Stimulated activated CD4-positive, alpha-beta T cell treated with anti-CD3 and anti-CD28 coated beads, Interleukin-12 subunit alpha, Interleukin-12 subunit beta, amount 100 ng/mL, for 24 hours (primary cell): ENCODE measurements at places on chromosomes 6 and 20.
A peak's percentile ranks its signal among the peaks of the same experiment; 100 is the strongest.

DNA sequence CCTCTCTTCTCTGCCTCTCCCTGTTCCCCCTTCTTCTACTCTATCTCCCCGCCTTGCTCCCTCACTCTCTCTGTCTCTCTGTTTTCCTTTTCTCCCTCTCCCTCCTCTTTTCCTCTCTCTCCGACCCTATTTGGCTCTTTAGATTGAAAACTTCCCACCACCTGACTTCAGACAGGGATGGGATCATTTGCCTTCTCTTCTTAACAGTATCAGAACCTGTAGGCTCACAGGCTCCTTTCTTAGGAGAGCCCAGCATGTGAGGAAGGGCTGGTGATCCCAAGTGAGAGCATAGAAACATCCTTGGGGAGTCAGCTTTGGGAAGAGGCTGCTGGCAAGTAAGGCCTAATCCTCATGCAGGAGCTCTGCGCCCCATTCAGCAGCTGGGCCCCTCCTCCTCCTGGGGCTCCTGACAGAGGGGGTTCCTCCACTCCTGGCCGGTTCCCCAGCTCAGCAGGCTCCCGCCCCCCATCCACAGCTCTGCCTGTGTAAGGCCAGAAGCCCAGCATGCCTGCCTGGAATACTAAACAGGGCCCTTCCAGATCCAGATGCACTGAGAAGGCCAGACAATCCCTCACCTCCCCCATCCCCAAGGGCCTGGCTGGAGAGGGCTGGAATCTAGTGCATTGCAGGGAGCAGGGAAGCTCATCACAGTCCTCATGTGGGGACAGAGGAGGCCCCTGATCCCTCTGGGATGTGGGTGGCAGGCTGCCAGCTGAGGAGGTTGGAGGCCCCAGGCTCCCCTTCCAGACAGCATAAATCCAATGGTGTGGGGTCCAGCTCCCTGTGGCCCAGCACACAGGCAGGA is 93.4 kb downstream of the PTPRT start:
- DNase-seq: no peak

DNA sequence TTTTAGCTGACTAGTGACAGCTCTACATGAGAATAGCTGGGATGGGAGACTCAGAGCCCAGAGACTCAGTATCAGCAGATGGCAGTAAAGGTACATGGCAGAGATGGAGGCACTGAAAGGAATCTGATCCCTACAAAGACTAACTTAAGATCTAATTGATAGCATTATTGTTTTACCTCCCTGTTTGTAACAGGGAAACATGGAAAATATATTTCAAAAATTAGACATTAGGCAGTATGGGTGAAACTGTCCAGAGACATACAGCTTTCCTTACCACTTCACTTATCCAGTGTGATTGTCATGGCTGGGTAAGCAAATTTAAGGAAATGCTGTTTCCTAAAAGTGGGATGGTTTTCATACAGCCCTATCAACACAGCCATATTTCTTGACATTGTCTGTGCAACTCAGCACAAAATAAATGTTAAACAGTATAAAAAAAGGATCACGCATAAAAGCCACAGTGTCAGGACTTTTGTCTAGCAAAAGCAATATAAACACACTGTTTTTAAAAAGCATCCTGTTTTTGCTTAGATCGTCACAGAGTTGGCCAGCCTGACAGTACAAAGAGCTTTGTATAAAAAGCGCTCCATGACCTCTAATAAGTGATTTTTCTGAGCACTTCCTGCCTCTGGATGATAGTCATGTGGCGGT is 376.9 kb downstream of the PHF3 start:
- no peak for DNase-seq

DNA sequence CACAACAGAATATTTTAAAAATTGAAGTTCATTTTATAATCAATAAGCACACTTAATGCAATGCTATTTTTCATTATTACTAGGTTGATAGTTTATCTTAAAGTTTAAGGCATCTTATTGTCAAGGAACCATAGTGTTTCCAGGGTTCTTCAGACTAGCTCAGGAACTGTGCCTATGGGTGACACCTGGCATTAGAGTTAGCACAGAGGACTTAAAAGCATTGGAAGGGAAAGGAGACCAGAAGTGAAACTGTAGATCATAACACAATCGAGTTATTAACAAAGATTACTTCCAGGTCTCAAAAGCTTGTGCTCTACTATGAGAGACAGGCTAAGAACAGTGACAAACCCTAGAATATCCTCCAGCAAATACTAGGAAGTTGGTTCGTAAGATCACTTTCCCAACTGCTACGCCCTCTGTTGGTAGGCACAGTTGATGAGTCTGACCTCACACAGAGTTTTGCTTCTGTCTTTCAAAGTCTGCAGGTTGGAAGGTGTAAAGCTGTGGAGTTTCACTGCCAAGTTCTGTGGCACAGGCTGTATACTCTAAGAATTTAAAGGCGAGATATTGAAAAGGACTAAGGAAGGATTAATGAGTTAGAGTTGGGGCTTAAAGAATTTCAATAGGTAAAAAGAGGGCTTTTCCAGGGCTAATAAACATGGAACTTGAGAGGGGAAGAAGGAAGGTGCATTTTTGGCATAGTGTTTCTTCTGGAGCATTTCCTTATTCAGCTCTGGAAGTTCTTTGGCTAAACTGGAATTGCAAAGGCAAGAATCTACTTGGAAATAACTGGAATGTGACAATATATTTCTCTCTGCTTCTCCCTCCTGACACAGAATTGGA is 531.3 kb upstream of the JAG1 start:
- DNase-seq: peak; percentile 16

DNA sequence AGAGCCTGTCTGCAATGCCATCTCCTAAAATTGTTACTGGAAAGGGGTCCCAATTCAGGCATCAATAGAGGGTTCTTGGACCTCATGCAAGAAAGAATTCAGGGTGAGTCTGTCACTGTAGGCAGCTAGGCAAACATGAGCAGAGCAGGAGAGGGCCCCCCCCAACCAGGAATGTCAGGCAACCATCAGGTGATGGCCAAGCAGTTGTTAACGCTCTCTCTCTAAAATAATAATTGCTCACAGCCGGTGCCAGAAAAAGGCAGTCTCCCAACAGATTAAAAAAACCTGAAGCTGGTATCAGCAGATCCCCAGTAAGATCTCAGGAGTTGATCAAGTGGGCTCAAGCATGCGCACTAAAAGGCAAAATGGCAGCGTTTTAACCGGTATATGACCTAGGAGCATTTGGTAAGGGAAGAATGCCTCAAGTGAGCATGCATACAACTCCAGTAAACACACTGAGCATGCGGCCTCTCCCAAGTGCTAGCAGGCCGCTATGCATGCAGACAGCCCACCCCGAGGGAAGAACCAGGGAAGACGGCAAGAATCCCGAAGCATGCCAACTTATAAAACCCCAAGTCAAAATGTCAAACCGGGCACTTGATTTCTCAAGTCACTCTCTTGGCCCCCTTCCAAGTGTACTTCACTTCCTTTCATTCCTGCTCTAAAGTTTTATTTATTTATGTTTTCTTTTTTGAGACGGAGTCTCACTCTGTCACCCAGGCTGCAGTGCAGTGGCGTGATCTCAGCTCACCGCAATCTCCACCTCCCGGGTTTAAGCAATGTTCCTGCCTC is 44.0 kb upstream of the RNGTT start:
- no peak for DNase-seq

GRCh38 chr6:82705579-82705978 is 342.0 kb downstream of the TPBG start:
- DNase-seq: no peak

- DNase-seq: no peak
These were observed 5.5 kb upstream of the DLL1 start for GRCh38 chr6:170296423-170296745.

DNA sequence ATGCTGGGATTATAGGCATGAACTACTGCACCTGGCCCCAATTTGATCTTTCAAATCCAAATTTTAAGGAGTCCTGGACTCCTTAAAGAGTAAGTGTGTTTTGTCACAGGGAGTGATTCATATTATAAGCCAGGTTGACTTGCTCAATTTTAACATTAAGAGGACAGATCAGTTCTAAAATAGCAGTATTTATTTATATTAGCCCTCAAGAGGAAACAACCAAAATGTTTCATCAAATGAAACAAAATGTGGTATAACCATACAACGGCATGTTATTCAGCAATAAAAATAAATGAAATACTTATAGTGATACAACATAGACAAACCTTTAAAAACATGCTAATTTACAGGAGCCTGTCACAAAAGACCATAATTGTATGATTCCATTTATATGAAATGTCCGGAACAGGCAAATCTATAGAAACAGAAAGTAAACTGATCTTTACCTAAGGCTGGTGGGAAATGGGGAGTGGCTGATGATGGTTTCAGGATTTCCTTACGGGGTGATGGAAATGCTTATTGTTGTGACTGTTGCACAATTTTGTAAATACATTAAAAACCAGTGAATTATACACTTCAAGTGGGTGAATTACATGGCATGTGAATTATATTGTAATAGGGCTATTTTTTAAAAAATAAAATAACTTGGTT is 637.4 kb downstream of the MMUT start:
- no peak for DNase-seq

DNA sequence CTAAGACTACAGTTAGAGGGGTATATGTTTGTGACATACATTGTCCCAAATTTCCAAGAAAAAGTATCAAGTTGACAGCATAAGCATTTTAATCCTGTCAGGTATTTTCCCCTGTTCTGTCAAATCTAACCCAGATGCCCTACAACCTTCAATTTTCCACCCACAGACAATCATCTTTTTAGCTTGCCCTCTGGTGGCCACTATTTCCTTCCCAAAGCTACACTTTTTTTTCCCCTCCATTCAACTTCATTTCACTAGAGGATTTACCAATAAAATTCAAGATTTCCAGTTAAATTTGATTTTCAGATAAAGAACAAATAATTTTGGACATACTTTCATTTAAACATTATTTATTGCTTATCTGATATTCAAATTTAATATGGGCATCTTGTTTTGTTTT is 286.6 kb downstream of the TENT5A start:
- DNase-seq: no peak

DNA sequence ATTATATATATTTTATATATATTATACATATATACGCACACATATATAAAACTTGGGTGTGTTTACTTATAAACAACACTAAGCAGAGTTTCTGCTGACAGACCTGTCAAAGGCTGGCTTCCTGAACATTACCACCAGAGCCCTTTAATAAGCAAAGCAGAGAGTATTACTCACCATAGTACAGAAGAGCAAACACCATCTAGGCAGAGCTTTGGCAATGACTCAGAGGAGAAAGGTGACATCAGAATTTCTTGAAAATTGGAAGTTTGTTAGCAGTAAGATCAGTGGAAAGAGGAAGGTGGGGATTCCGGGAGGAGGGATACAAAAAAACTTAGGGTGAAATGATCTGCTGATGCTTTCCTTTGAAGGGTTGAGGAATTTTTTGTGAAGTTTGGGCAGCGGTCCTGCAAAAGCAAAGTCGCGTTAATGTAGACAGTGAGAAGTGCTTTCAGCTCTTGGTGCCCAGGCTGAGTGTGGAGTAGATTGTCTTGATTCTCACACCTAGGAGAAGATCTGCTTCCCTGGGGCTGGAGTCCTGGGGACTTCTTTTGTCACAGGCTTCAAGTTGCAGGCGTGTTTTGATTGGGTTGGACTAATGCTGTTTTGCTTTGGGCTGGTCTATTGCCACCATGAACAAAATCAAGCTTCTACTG is 109.6 kb upstream of the BACH2 start:
- DNase-seq: no peak

GRCh38 chr6:168231393-168231957 is 88.1 kb downstream of the DACT2 start:
- no peak for DNase-seq

GRCh38 chr6:98454809-98455322 is 379.5 kb upstream of the POU3F2 start:
- DNase-seq: no peak

GRCh38 chr6:74993136-74993535 is 212.7 kb downstream of the COL12A1 start:
- no peak for DNase-seq

DNA sequence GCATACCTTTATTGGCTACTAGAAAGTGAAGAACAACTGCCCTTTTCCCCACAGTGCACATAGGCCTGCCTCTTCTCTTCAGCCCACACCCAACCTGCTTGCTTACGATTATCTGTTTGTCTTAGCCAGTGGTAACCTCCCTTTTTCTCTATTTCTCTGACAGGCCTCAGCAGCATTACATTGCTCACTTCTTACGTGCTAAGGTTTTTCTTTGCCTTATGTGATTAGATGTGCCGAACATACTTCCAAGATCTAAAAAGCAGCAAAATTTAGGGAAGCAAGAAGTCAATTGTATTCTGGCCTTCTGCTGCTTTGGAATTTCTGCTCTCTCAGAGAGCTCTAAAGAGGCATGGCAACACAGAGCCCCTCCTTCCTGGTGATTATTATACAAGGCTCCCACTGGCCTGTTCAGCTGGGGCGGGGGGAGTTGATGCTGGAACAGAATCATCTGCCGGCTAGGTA is 7.0 kb downstream of the B4GALT5 start:
- DNase-seq: no peak

- DNase-seq: no peak
These were observed 57.9 kb downstream of the HLA-A start for GRCh38 chr6:30000156-30000791.

DNA sequence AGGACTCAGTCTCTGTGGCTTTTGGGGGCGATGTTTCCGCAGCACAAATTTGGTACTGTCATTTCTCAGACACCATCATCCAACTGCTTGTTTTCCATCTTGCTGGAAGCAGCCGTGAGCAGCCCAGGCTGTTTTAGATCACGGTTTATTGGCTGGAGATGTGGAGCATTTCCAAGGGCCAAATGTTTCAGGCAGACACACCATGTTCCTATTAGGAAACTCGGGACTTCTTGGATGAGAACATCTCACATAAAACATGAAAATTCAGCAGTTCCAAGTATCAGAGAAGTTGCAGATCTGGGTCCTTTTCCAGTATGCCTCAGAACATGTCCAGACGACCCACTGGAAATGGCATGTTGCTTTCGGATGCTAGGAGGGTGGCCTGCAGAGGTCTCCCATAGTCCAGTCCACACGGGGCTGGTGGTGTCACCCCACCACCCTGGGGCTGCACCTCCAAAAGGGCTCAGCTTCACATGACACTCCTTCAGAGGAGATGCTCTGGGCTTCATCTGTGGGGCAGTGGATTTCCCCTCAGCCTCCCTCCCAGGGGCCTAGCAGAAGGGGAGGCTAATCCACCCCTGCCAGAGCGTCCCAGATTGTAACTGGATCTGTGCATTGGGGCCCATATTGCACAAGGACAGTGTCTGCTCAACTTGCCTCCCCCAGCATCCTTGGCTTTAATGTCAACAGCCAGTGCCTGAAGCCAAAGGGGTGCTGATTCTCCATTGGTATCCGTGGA is 176.3 kb downstream of the SCP2D1 start:
- no peak for DNase-seq

DNA sequence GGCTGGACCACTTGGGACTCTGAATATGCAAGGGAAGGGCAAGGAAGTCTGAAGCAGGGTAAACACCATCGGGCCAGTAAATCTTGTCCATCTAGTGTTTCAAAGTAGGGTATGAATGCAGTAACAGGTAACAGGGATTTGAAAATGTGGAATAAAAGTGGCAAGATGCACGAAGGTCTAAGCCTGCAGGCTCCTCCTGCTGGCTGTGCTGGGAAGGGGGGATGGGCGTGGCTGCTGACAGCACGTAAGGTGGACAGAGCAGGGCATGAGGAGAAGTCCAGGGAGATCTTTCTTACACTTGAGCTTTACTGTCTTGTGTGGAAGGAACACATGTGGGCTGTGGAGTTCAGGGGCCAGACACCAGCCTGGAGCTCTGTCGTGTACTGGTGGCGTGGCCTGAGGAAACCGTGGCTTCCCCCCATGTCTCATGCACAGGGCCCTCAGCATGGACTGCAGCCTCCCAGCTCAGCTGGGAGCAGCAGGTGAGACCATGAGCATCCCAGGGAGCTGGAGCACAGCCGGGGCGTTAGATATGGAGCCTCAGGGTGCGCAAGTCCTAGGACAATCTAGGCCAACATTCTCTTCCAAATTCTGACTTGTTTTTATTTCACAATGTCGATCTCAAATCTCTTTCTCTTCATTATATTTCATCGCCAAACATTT is 84.5 kb downstream of the SLC22A23 start:
- DNase-seq: no peak
